Urothelium cell line (cell line): ENCODE measurements at places on chromosomes 7 and 10.

DNA sequence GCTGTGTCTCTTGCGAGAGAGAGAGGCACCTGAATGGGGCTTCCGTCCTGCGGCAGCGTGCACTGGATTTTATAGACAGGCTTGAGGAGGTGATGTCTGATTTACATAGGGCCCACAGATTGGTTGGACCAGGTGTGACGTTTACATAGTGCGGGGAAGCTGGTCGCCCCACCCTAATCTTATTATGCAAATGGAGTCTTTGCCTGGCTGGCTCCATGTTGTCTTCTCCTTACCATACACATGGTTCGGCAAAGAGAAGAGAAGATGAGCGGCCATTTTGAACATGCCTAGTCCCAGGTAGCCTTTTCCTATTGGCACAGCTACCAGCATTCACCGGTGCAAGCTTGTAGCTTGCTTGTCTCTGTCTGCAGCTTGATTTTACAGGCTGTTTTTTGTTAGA, 238.5 kb upstream of the GALNT17 start:
- DNase-seq = no peak

GRCh38 chr7:85106719-85107118, 80.1 kb downstream of the SEMA3D start:
- DNase-seq = no peak

- no peak for DNase-seq
Observed at GRCh38 chr7:89311886-89312285, 516.3 kb upstream of the TEX47 start.

- no peak for DNase-seq
Observed at GRCh38 chr10:125979976-125980375, 83.6 kb downstream of the FANK1 start.
